T-cell (primary cell): ENCODE measurements at places on chromosomes 11 and 22.

GRCh38 chr22:45503050-45503815, 550 bp downstream of the FBLN1 start:
- no peak for DNase-seq

DNA sequence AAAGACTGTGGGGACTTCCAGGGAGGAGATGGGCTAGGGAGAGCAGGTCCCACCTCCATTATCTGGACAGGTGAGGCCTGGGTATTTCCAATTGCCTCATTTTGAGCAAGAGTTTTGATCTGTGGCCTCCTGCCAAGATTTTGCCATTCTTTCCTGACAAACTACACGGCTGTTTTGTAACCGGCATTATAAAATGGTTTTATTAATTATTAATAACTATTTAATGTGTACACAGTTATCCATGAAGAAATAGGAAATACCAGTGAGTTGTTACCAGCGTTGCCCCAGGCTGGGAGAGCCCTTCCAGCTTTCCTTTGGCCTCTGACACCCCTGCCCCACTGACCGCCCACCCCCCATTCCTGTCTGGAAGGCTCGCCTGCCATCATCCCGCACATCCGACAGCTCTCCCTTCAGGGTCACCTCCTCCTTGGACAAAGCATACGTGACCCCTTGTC, 14.9 kb upstream of the SEC14L3 start:
- no peak for DNase-seq

DNA sequence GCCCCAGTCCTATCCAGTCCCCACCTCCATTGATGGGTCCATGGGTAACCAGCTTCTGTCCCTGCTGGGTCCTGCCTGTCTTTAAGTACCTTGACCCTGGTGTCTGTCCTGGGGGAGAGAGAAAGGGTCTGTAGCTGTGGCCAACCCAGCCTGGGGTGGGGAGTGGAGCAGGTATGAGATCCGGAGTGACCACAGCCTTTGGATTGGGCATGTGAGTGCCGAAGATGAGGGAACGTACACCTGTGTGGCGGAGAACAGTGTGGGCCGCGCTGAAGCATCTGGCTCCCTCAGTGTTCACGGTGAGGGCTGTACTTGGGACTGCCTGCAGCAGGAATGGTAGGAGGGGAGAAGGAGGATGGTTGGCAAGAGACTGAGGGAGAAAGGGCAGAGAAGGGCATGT, 5.2 kb downstream of the ROBO3 start:
- no peak for DNase-seq

GRCh38 chr11:62393735-62394134, 25.1 kb upstream of the SCGB1A1 start:
- no peak for DNase-seq

DNA sequence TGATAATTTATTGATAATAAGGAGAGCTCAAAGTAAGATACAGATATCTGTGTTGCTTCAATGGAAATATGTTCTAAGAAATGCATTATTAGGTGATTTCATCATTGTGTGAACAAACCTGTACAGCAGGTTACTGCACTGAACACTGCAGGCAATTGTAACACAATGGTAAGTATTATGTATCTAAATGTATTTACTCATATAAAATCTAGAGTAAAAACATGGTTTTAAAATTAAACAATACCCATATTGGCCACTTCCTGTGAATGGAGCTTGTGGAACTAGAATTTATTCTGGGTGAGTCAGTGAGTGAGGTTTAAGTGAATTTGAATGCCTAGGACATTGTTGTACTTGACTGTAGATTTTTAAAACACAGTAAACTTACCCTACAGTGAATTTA, 722.9 kb upstream of the RAG2 start:
- DNase-seq = no peak

DNA sequence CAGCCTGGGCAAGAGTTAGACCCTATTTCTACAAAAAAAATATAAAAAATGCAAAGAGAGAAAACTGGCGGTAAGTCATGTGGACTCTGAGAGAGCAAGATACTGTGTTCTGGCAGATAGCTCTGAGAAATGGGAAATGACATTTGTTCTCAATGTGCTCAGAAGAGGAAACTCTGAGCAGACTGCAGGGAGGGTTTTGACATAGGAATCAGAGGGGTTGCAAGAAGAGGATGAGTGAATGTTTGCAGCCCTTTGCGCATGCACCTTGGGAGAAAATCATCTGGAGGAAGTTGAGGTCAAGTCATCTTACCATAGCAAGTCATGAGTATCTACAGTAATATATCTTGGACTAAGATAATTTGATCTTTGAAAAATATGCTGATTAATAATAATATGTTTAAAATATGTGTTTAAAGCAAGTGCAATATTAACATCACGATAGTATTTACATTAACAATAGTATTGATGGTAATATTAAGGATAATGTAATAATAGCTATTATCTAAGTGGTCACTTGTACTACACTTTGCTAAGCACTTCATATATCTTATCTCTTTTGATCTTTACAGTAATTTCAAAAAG, 2.6 kb downstream of the ACER3 start:
- no peak for DNase-seq

DNA sequence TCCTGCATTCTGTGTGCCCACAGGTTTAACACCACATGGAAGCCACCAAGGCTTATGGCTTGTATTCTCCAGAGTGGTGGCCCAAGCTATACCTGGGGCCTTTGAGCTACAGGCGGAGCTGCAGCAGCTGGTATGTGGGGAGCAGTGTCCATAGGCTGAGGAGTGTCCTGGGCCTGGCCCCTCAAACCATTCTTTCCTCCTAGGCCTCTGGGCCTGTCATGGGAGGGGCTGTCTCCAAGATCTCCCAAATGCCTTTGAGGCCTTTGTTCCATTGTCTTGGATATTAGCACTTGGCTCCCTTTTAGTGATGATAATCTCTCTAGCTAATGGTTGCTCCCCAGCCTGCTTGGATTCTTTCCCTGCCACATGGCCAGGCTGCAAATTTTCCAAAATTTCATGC, 6.4 kb upstream of the TBC1D22A start:
- DNase-seq = no peak

GRCh38 chr11:29129844-29130243, 887.0 kb downstream of the KCNA4 start:
- DNase-seq = no peak

DNA sequence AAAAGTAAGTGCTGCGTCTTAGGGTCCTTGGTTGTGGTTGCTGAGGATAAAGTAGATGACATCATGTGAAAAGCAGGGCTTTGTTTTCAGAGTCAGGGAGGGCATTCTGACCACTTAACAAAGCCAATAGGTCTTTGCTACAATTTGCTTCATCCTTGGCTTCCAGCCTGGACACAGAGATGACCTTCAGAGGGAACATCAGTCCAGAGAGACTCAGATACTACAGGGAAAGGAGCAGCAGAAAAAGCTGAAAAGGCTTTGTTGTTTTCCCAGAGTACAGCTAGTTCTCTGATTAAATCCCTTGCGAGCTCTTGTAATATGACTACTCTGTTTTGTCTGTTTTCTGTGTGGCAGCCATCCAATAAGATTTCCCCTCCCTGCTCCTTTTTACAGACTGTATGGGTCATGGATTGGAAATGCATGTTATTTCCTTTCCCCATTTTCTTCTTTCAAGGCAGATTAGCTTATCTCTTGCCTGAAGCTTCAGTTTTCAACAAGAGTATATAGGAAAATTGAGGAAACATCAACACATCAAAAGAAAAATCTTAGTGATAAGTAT, 31.9 kb downstream of the ATG13 start:
- no peak for DNase-seq
